ENCODE measurements at places on chromosomes 2 and 18.

DNA sequence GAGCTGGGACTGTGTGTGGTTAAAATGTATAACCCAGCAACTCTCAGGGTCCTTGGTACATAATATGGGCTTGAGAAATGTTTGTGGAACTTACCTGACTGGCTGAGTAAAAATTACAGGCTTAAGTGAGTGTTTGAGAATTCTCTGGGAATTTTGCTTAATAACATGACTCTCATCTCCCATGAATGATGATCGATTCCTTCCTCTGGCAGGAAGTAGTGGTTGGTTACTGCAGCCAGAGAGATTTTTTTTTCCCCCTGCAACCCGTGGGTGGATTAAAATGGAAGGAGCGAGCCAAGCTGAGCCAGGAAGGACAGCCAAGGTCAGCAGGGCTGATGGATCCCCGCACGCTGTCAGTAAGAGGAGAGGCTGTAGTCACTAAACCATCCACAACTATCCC is 40.6 kb upstream of the RFX8 start:
- DNase-seq = peak; percentile 74

DNA sequence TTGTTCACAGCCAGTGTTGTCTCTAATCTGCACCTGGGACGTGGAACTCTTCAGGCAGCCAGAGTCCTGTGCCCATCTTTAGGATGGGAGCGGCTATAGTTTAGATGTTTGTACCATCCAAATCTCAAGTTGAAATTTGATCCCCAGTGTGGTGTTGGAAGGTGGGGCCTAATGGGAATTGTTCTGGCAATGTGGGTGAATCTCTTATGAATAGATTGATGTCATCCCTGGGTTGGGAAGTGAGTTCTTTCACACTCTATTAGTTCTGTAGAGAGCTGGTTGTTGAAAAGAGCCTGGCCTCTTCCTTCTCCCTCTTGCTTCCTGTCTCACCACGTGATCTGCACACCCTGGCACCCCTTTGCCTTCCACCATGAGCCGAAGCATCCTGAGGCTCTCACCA is 300.9 kb downstream of the TXNL1 start:
- no peak for DNase-seq

GRCh38 chr18:10145546-10145945 is 231.7 kb downstream of the VAPA start:
- DNase-seq = no peak

- no peak for DNase-seq
Observed at GRCh38 chr18:9766076-9766481, 58.0 kb downstream of the RAB31 start.

DNA sequence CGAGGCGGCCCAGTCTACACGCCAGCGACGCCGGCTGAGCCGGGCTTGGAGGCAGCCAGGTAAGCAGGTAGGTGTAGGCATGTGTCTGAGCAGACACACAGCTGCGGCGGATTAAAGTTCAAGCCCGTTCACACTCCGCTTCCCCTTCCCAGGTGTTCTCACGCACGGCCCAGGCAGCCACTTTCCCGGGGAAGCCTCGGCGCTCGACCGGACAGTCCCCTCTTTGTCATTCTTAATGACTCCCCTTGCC is 367 bp downstream of the TGFA start:
- no peak for DNase-seq

DNA sequence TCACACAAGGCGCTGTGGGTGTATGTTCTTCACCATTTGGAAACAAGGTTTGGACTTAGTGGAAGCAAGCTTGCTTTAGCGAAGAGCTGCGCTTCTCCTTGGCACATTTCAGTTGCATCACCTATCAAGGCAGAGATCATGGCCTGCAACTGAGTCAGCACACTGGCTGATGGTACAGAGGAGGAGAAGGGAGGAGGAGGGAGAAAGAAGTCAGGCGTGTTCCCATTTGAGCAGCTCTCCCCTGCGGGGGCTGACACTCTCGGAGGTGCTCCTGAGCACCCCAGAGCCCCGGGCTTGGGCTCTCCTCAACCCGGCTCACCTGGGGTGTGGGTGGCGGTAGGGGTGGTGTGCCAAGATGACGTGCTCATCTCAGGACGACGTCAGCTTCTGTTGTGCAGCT is 6.0 kb upstream of the SERPINB5 start:
- peak; percentile 4 for DNase-seq

DNA sequence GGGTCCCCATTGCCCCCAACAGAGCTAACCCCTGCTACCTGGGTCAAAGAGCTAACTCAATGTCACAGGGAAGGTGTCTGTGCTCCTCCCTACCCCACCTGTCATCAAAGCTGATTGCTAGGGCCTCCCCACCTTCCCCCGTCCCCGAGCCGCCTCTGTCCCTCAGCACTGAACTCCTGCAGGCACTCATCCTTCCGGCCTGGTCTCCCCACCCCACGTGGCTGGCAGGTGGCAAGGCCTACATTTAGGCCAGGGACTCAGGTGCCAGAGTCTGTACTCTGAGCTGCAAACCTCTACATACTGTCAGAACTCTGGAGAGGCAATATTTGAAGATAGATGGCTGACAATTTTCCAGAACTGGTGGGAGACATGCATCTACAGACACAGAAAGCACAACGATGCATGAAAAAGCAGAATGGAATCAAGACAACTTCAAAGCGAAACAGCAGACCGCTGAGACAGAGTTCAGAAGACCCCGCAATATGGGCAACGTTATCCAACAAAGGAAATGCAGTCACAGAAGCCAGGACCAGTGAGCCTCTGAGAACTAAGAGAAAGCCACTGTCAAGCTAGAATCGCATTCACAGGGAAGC is 195.8 kb downstream of the HDAC4 start:
- no peak for DNase-seq

DNA sequence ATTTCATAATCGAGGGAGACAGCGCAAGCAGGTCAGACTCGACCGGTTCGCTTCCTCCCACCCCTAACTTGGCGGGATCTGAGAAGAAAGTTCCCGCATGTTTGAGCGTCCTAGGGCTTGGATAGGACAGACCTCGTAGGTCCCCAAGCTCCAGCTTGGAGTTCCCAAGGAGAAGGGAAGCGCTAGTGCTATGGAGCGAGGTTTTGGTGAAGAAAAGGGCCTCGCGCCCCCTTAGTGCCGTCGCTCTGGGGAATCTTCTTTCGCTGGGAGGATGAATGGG is 11.6 kb upstream of the SKOR2 start:
- DNase-seq = no peak

GRCh38 chr2:161651547-161651946 is 27.3 kb downstream of the SLC4A10 start:
- DNase-seq = no peak

DNA sequence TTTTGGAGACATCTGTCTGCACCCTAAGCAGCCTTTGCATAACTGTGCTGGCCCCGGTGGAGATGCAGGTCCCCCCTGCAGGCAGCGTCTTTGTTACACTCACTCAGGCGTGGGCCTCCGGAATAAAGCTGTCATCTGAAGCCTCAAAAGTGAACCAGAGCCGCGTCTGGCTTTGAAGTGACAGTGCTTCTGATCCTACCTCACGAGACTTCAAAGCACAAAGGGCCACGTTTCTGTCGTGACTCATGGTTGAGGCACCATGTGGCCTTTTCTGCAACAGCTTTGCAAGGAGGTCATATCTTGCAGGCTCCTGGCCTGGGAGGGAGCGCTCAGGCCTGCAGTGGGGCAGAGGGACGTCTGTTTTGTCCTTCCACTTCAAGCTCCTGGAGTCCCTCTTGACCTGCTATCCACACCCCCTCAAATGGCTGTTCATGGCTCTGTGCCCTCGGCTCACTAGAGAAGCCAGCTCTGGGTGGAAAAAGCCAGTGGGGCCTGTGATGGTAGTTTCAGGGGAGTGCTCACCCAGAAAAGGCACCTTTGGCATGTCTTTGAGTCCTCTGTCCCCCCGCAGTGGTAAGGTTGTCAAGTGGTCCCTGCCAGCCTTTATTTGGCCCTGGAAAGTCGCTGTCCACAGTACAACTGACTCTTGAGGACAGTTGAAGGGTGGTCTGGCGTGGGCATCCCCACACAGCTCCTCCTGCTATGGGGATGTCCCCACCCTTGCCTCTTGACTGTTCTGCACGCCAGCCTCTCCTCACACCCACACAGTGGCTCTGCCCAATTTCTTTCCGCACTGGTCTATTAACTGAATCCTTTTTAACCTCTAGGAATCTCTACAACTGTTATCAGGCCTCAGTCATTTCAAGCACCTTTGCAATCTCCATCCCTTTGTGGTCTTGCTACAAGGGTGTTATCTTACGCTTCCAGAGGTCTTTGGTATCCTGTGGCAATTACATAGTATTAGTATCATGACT is 19.3 kb downstream of the GPR55 start:
- no peak for DNase-seq

DNA sequence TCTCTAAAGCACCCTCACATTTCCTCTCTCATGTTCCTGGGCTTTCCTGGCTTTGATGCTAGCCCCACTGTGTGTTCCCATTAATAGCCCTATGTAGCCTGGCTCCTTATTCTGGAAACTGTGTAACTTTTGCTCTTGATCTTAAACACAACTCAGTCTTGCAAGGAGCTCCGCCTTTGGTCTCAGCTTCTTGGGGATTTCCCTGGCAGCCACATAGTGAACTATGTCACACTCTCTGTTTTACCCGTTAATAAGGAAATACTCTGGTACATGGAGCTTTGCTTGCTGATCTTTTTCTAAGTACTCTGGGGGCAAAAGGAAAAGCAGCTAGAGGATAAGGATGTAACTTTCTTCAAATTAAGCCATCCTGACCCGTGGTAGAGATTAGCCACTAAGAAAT is 259.3 kb downstream of the NEDD4L start:
- no peak for DNase-seq

DNA sequence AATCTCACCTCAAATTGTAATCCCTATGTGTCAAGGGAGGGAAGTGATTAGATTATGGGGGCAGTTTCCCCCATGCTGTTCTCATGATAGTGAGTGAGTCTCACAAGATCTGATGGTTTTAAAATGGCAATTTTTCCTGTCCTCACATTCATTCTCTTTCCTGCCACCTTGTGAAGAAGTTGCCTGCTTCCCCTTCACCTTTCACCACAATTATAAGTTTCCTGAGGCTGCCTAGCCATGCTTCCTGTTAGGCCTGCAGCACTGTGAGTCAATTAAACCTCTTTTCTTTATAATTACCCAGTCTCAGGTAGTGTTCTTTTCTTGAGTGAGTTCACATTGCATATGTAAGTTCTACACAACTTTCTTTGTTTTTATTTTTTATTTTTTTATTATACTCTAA is 271.5 kb downstream of the EXOC6B start:
- no peak for DNase-seq

DNA sequence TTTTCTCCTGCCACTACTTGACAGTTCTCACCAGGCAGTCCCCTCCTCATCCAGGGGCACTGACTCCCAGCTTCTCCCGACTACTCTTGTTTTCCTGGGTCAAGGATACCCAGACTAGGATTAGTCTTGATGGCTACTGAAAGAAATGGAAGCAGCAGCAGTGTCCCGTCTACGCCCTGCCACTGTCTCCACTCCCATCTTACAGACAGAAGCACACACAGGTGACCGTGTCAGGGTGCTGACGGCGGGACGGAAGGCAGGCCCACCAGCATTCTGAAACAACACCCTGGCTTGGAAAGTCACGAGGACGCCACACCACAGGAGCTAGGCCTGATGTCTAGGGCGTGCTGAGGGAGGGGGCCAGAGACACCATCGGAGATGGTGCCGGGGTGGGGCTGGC is 82.9 kb downstream of the KCTD1 start:
- no peak for DNase-seq

DNA sequence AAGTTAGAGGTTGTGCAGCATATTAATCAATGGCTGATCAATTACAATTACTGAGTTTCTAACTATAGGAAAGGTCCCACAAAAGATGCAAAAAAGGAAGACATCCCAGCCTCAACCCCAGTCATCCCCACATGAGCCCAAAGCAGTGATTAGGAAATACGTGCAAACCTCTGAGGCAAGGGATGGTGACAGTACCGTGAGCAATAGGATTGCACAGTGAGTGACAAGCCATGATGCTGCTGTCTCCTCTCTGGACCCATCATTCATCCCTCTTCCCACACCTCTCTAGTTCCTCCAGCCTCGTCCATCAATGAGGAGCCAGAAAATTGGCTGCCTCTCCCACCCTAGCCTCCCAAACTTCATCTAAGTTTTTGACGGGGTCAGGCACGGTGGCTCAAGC is 4.0 kb upstream of the SLC11A1 start:
- DNase-seq = no peak

- no peak for DNase-seq
Observed at GRCh38 chr2:141317986-141318385, 812.8 kb downstream of the LRP1B start.

DNA sequence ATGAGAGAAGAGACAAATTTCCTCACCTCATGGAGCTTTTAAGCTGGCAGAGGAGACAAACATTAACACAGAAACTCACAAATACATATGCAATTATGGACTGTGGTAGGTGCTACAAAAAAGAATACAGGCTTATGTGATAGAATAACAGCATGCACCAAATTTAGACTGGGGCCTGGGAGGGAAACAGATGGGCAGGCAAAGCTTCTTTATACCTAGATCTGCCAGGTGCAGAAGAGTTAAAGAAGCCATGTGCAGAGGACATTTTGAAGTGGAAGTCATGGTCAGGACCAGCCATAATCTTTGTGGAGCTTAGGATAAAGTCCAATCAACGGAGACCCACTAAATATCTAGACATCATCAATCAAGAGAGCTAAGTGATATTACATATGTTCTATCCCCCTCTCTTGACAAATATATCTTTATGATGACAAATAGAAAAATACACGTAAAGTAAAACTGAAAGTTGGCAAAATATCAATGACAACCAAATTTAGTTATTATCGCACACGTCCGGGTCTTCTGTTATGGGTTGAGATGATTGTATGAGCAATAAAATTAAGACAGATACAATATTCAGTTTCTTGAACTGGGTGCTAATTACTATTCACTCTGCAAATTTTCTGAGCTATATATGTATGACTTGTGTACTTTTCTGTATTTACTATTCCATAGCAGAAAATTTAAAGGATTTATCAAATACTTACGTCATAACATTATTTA is 44.1 kb downstream of the CD28 start:
- DNase-seq = no peak

GRCh38 chr2:127599211-127599610 is 46.7 kb upstream of the GPR17 start:
- no peak for DNase-seq

DNA sequence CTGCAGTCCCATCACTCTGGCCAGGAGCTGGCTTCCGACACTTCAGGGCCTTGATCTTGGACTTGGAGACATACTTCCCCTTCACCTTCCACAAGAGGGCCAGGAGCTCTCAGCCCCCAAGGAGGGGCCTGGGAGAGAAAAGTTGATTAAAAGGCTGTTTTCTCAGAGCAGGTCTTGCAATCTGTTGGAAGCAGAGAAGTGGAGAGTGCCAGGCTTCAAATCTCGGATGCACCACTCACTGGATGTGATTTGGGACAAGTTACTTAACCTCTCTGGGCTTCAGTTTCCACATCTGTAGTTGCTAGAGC is 255.3 kb downstream of the CYP26B1 start:
- no peak for DNase-seq
